ENCODE measurements at places on chromosomes 6 and 20.

- DNase-seq: no peak
These were observed 37.6 kb downstream of the ZMYND8 start for GRCh38 chr20:47318586-47319516.

- no peak for DNase-seq
These were observed 3.3 kb downstream of the EZR start for GRCh38 chr6:158815907-158816306.

DNA sequence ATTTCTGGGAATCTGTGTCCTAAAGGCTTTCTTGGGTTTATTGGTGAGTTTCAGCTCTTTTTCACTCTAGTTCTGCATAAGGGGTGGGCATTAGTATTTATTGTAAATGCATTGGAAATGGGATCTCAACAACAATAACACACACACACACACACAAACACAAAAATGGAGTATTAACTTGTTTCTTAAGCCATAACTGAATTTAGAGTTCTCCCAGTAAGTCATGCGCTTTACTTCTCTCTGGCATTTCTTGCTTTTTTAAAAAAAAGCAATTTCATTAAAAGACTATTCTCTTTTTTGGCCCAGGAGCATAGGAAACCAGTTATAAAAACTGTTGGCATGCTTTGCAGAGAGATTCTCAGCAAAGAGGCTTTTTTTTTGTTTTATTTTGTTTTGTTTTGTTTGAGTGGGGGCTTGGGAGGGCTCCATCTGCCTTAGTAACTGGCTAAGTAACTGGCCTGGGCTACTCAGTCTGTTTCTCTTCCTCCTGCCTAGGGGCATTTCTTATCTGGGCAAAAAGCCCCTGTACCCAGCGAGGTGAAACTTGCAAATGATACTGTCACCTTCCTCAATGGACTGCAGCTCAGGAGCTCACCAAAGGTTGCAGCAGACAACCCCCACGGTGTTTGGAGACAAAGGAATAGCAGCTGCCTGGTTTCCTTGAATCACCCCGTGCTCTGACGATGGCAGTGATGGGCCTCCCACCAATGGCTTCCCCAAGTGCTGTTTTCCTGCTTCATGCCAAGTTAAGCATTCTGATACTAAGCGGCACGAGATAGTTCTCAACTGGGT is 128.5 kb downstream of the BCAS1 start:
- no peak for DNase-seq

DNA sequence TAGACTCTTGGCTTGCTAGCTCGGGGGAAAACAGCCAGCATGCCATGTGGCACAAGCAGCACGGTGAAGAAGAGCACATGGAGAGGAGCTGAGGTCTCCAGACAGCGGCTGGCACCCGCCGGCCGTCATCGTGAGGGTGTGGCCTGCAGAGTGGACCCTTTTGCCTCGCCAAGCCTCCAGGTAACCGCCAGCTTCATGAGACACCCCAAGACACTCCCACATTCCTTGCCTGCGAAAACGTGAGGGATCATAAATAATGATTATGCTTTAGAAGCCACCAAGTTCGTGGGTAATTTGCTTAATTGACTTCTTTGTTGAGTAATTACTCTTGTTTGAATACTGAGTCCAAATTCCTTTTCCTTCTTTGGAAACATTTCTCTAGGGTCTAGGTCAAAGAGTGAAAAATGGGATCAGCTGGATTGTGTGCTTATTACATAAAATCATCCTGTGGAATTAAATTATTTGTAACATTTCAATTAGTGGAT is 23.2 kb downstream of the FAM50B start:
- no peak for DNase-seq

GRCh38 chr20:36214684-36215256 is 21.5 kb upstream of the AAR2 start:
- no peak for DNase-seq

DNA sequence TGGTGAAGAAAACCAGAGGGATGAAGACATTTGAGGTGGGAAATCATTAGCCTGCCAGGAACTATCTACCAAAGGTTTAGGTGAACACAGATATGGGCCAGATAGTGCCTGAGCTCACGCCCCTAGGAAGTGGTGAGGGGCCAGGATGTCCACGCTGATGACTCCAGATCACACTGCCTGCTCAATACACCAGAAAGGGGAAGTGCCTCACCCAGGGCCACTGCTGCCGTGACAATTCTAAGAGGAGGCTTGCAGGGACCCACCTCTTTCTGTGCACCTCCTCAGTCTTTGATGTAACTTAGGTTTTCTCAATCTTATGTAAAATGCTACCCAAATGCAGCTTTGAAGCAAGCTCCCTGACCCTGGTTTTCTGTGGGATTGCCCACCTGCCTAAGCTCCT is 5.4 kb upstream of the RAB44 start:
- no peak for DNase-seq

DNA sequence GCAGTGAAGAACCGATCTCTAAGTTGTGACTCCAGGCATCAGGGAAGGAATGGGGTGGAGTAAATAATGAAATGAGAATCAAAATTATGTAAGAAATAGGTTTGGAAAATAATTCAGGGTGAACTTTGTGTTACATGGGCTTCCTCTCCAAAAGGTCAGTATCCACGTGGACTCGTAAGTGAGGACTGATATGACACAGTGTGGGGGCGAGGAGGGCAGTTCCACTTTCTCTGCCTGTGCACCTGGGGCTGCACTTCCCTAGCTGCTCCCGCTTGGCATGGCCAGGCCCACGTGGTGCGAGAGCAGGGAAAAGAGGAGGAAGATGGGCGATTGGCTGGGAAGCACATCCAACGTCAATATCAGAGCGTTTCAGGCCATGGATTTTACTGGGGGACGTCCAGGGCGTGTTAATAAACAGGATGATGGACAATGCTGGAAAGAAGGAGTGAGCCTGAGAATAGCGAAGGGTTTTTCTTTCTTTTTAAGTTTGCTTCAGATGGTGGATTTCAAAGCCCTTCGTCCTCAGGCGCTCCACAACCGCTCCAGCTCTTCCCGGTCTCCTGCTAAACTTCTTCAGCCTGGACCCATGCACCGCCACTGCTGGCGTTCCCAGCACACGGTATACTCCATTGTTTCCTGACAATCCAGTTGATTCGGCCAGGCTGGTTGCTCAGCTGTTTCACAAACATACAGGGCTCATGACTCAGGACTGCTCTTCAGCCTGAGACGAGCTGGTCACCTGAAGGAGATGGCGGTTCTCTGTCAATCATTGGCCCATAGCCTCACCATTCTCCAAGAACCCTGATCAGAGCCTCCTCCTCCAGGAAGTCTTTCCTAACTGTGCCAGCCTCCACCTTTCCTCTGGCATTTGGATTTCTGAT is 11.8 kb downstream of the CCR6 start:
- no peak for DNase-seq

DNA sequence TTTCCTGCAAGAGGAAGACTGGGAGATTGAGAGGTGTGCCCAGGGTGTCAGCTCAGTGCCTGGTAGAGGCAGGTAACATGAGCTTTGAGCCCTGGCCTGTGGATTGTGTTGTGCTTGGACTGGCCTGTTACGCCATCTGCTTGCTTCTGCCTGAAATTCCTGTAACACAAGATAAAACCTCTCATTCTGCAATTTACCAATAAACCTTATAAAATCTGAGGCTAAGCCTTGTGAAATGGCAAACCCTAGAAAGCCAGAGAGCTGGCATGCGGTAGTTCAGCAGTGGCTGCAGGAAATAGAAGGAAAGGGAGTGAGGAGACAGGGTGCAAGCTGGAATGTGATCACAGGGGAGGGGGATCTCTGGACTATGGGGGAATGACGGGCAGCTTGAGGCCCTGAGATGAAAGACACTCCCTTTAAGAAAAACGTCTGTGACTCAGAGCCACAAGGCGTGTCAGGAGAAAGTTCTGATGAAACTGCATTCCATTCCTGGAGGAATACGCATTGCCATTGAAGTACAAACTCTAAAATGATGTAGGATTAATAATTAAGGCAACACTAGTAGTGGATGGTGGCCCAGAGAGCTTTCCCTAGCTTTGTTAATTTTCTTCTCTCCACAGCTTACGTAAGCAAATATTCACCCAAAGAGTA is 26.3 kb upstream of the TFAP2A start:
- no peak for DNase-seq

DNA sequence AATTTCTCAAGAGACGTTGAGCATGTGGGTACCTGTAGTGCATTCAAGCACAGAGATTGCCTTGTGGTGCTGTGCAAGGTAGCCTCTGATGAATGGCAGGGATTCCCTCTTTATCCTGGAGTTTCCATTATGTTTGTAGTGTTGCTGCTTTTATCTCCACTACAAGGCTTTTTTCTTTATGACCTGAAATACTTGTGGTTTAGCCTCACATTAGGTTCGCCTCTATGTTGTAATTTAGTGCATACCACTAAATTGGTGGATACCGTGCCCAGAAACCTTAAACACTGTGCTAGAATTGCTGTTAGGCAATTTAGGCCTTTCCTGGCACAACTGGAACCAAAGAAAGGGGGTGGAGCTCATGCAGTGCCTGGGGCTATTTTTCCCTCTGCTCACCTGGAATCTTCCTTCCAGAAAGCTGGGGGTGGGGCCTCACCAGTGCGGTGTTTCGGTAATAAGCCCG is 76.8 kb downstream of the NCOA7 start:
- no peak for DNase-seq

DNA sequence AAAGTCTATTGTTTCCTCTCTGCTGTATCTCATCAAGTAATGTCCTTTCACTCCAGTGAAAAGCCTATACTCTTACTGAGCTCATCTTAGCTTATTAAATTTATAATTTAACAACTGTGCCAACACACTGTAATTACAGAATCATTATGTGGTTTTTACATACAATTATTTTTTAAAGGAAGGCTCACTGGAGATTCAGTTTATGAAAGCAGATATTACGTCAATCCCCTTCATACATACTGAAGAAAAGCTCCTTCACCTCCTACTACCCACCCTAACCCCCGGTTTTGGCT is 28.1 kb downstream of the ARHGAP18 start:
- DNase-seq: no peak

DNA sequence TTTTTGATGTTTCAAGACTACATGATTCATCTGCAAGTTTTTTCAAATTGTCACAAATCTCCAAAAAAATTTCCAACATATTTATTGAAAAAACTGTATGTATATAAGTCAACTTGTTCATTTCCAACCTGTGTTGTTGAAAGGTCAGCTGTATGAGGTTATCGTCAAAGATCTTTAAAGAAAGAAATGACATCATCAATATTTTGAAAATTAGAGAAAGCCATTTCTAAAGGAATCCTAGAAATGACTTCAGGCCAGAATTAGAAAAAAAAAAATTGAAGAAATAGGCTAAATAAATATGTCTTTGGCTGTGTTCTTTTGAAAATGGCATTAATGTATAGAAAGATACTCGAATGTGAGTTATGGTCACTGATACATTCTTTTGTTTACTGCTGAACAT is 6.8 kb downstream of the RNF146 start:
- no peak for DNase-seq

DNA sequence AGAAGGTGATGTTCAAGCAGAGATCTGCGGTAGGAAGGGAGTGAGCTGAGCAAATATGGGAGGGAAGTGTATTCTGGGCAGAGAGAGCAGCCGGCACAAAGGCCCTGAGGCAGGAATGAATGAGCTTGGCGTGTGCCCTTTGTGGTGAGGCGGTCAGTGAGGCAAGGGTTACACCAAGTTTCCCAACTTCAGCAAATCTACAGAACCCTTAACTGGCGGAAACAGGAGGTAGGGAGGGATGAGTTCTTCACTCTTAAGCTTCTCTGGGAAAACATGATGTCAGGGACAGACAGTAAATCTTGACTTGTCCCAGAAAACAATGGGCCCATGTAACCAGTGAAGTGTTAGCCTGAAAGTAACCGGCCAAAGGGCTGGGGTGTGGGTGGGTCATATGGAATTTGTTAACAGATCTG is 97.1 kb upstream of the PTPN1 start:
- no peak for DNase-seq

- DNase-seq: no peak
These were observed 211.5 kb downstream of the SOX4 start for GRCh38 chr6:21804941-21805610.

- DNase-seq: no peak
These were observed 4.8 kb downstream of the NDRG3 start for GRCh38 chr20:36741072-36741471.

DNA sequence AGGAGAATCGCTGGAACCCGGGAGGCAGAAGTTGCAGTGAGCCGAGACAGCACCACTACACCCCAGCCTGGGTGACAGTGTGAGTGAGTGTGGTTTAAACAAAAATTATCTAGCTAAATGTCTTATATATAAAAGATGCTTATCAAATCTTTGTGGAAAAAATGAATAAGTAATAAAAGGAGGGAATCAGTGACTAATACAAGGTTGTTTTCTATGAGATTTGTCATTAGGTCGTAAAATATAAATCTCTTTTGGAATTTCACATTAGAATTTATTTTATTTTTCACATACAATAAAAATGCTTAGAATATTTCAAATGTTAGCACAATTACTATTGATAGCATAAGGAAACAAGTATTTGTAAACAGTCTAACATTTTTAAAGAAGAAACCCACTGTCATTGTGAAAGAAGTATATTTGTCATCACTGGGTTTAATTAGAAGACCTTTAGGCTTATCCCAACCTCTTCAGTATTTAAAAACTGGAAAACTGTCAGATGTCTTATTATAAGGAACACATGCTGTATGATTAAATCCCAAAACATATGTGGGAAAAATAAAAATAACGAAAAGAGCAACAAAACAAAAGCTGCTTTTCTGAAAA is 47.1 kb downstream of the ASCC3 start:
- DNase-seq: no peak

- no peak for DNase-seq
These were observed 13.5 kb downstream of the EEF1E1 start for GRCh38 chr6:8088886-8089285.

DNA sequence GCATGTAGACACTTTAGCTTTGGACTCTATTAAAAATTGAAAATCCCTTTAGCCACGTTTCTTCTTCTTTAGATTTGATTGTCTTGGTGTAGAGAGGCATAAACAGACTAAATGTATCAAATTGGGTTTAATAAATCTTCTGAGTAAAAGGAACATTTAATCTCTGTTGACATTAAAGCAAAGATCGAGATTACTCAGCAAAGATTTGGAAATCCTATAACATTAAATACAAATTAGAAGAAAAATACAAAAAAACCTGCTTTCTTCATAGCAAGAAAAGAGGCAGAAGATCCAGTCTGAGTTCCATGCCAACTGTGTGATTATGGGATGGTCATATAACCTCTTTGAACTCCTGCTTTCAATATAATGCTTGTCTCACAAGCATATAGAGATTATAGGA is 172.3 kb downstream of the GJA1 start:
- DNase-seq: no peak

GRCh38 chr20:64001607-64002011 is 20.7 kb downstream of the PRPF6 start:
- no peak for DNase-seq

Measured in activated CD4-positive, alpha-beta T cell treated with anti-CD3 and anti-CD28 coated beads, Interleukin-2, amount 50 U/mL, for 1 hour (primary cell).